ENCODE measurements at places on chromosomes 3 and 15.

DNA sequence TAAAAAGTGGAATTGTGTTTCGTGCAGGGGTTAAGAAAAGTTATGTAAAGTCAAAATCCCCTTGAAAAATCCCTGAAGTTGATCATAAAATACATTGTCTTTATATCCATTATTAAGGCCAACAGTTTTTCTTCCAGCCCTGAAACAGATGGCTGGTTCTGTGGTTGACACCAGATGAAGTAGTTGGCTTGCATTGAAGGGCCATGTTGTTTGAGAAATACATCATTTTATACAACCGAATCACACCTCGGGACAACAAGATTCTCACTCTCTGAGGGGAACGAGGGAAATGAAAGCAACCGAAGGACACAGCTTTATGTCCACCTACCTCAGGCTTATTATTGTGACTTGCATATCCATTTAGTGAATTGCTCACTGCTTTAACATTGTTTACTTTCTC is 126.0 kb upstream of the MITF start:
- no peak for DNase-seq

DNA sequence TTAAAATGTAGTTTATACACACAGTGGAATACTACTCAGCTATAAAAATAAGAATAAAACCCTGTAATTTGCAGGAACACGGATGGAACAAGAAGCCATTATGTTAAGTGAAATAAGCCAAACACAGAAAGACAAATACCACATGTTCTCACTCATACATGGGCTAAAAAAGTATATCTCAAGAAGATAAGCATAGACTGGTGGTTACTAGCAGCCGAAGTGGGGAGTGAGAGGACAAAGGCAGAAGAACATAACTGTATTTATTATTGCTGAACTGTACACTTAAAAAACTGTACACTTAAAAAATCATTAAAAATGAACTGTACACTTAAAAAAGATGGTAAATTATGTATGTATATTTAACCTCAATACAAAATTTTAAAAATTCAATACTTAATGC is 11.0 kb downstream of the UBE3A start:
- no peak for DNase-seq

DNA sequence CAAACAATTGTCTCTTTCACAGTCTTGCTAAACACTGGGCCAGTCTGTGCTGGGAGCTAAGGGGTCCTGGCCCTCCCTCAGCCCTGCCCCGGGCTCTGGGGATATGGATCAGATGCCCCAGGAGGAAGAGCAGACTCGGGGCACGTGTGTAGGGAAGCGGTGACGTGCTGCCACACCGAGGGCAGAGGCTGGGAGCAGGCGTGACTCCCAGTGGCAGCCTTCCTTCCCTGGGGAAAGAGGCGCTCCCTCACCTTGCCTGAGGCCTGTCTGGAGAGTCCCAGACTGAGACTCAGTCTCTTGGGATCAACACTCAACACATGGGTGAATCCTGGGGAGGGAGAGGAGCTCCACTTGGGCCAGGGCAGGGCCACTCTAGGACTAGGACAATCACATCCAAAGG is 54.1 kb upstream of the GRIP2 start:
- no peak for DNase-seq

DNA sequence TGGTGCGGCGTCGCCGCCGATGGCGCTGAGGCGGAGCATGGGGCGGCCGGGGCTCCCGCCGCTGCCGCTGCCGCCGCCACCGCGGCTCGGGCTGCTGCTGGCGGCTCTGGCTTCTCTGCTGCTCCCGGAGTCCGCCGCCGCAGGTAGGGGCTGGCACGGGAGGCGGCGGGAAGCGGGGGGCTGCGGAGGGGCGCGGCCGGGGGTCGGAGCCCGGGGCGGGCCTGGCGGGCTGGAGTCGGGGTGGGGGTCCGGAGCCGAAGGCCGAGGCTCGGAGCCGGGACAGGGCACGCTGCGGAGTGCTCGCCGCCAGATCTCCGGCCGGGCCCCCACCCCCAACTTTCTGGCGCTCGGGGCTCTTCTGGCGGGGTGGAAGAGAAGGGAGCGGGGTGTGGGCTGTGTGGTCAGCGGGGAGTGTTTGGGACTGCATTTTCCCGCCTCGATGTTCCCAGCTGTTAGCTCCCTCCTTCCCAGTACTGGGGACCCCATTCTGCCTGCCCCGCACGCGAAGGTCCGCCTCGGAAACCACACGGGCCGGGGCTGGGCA is 299 bp downstream of the TYRO3 start:
- DNase-seq: peak; percentile 26

- DNase-seq: no peak
Observed at GRCh38 chr3:62131620-62132019, 241.7 kb downstream of the FEZF2 start.

- no peak for DNase-seq
Observed at GRCh38 chr15:48469681-48470080, 138.5 kb downstream of the DUT start.

DNA sequence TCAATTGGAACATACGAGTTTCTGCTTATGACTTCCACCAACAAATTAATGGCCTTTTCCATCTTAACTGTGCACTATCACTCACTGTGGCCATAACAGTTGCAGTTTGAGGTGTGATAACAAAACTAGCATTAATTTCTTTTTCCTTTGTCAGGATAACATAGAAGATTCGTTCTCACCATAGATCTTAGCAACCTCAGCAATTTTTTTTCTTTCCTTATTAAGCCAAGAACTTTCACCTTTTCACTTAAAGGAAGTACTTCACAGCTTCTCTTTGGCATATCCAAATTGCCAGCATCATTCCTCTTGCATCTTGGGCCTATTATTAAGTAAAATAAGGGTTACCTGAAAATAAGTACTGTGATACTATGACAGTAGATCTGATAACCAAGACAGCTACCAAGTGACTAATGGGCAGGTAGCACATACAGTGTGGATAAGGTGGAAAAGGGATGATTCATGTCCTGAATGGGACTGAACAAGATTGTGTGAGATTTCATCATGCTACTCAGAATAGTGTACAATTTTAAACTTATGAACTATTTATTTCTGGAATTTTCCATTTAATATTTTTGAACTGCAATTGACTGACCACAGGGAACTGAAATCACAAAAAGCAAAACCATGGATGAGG is 46.6 kb downstream of the CEP70 start:
- no peak for DNase-seq

DNA sequence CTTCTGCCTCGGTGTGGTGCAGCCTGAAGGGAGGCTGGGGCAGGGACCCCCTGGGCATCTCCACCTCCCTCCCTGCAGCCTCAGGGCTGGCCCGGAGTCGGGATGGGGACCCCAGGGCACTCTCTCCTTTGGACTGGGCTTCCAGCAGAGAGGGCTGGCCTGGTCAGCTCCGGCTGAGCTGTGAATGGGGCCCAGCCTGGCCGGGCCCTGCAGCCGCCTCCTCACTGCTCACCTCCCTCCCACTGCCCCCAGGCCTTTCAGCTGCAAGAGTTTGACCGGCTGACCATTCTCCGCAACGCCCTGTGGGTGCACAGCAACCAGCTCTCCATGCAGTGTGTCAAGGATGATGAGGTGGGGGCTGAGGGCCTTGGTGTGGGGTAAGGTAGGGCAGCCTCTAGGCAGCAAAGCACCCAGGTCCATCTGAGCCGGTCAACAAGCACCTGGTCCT is 36.0 kb downstream of the PSTPIP1 start:
- no peak for DNase-seq

DNA sequence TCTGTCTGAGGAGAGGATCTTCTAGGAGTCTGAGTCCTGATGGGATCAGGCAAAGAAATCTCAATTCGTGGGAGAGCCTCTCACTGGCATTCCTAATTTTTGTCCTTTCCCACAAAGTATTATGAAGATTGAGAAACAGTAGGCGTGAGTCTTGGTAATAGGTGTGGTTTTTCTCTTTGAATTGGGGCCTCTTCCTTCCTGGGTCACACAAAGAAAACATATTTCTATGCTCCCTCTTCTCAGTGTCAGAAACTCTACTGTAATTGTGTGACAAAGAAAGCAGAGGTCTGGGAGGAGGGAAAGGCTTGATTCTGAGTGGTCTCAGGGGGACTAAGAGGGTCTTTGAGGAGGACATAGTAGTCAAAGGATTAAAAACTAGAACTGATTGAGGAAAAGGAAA is 6.0 kb downstream of the GABRR3 start:
- DNase-seq: no peak
